Gastrocnemius medialis (tissue), 4 donors: ENCODE measurements at places on chromosomes 2 and 18. TPM values are rescaled to one million over a fixed set of nuclear protein-coding genes. Genes with fewer than 3 reads are reported as not detected.

Gene CNDP1
- total RNA-seq = not detected

Gene C1QL2
- total RNA-seq = not detected

DNA sequence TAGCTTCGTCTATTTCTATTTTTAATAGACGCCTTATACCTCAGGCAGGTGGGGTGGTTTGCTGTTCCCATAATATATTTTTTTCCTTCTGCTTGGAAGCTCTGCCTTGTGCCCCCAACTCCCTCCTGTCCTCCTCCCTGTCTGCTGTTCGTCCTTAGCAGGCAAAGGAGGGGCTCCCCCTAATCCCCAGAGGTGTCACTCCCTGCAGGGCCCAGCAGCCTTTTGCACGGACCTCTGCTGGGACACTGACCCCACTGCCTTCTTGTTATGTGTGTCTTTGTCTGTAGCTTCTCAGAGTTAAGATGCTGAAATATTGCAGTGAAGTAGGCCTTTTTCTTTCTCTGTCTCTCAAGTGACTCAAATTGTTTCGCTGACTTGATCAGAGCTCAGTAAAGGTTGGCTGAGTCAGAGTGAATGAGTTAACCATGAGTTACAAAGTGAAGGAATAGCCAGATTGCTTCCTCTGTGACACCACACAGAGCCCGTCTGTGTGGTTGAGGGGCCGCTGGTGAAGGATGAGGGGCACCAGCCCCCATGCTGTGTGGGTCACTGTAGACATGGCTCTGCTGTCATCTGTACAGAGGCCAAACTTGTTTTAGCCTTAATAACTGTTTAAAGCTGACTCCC, 47.7 kb downstream of the PRKCE start:
- DNase-seq = no peak

- DNase-seq = no peak
Measured at GRCh38 chr2:161138429-161138828, 21.8 kb upstream of the TANK start.

Gene CHRND
- 97.0 TPM for total RNA-seq
